ENCODE measurements at places on chromosomes 5 and 9.

GRCh38 chr5:150623152-150623877 is 17.1 kb upstream of the SYNPO start:
- ATAC-seq: no peak

- ATAC-seq: peak; percentile 82
Measured at GRCh38 chr5:177531209-177531940, 14.6 kb upstream of the DDX41 start.

DNA sequence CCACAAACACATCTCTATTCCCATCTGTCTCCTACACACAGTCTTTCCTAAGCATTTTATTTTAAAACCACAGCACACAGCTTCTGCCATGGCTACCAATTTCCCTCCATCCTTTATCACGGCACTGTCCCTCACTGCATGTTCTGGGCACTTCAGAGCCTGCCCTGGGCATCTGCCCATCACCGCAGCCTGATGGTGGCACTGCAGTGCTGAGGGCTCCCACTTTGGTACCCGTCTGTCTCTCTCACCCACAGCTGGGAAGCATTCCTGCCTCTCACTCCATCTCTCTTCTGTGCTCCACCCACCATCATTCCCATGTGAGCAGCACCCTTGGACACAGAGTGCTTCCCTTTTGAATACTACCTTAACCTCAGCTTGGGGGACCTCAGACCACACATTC is 31.7 kb downstream of the ZDHHC11 start:
- no peak for ATAC-seq

DNA sequence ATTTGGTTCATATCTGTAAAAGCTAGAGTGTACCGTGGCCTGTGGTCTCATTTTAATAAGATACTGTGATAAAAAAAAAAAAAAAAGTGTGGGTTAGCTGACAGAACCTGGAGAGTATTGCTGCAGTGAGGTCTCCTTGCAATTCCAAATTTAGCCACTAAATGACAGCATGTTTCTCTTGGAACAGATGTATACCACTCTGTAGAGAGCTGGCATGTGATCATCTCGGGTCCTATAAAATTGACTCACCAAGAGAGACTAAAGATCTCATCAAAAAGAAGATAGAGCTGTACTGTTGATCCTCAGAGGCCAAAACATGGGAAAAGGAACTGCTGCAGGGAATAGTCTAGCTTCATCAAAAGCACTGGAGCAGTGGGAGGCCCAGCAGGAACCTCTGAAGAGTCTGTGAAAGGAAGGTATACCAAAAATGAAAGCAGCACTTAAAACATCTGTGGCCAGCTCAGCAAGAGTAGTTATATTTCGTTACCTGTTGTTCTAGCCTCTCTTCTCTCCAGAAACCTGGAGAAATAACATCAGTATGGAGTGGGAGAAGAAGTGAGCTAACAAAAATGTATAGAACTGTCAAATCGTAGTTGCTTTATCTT is 826.8 kb downstream of the EFNA5 start:
- ATAC-seq: peak; percentile 48

DNA sequence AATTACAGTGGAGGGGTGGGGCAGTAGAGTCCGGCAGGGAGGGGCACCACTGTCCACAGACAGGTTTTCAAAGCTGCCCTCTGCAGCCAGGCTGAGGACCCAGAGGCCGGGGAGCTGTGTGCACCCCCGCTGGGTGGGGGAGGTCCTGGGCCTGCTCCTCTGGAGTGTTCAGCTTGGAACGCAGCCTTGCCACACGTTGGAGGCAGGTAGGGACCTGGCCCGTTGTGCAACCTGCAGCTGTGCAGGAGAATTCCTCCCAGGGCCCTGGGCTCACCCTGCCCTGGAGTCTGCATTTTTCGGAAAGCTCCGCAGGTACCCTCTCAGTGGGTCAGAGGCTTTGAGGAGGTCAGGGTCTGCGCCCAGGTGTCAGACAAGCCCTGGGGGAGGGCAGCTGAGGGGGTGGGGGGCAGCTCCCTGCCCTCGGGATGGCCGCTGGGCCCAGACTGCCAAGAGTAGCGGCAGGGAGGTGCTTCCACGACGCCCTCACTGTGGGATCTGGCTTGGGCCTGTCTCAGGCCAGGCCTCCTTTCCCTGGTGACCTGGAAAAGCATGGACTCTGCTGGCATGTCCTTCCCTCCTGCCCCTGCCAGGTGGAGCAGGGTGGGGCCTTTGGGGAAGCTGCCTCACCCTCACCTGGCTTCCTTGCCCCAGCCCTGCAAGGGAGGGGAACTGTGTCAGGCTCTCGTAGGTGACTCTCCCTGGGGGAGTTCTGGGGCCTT is 29.5 kb downstream of the RXRA start:
- ATAC-seq: peak; percentile 72

- no peak for ATAC-seq
Measured at GRCh38 chr5:172754596-172755356, 16.2 kb downstream of the DUSP1 start.

GRCh38 chr5:169367861-169368260 is 66.9 kb upstream of the SLIT3 start:
- no peak for ATAC-seq

- no peak for ATAC-seq
Measured at GRCh38 chr9:129759319-129759718, 6.5 kb upstream of the PTGES start.

DNA sequence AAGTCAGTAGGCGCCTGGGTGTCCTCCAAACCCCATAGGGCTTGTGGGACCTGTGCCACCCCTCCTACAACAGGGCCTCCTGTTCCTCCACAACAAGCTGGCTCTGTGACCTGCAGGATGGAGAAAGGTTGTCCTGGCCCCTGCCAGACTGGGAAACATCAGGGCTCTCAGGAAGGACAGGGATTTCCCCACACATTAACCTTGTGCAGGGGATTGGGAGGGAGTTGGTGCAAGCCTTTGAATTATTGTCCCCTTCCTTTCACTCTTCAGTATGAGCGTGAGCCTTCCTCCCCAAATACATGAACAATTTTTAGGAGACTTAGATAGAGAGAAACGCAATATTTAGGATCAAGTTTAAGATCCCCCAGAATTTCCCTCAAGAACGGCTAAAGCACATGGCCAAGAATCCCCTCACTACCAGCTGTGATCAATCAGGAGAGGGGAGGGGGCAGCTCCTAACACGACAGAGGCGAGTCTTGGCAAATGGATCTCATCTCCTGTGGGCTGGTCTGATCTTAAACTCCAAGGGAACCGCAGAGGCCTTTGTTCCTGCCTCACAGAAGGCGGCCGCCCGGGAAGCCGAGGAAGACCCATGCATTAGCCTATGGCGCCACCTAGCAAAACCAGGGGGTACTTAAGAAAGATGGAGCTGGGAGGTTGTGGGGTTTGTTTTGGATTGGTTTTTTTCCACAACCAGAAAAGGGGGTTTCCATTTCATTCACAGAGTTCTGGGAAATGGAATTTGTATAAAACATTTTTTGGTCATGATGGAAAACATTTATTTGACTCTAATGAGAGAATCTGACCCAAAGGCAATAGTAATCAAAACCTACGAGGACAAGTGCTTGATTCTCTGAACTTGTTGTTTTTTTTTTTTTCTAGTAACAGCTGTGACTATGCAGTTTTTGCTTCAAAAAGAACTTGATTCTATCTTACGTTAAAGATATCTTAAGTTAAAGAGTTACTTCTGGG is 36.1 kb upstream of the OSMR start:
- ATAC-seq: peak; percentile 84
